ENCODE measurements at places on chromosomes 7 and 10.
A peak's percentile ranks its signal among the peaks of the same experiment; 100 is the strongest.

DNA sequence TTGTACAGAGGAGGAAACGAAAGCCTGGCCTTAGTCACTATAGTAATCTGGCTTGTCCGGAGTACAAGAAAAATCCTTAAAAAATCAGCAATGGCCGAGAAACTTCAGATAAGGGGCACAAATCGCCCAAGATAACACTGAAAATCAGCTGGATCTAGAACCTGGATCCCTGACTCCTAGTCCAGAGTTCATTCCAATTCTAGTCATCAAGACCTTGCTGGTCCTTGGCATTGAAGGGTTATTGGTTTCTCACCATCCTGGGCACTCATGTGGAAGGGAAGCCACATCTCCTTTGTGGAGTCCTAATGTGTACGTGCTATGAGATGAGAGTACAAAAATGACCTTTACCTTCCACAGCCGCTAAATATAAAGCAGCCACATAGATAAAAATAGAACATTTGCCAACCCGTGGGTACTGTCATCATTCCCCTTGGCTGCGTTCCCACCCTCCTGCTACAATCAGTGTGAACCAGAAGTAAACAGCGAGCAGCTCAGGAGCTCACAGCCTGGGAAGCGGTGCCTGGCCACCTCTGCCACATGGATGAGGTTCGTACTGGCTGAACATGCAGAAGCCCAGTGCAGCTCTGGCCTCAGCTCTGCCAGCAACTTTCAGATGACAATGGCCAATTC is 116.0 kb upstream of the PDLIM1 start:
- no peak for DNase-seq

- DNase-seq = no peak
Measured at GRCh38 chr10:1643161-1643907, 94.0 kb downstream of the ADARB2 start.

GRCh38 chr7:139367438-139368155 is 7.9 kb downstream of the LUC7L2 start:
- no peak for DNase-seq

GRCh38 chr7:81478664-81479063 is 291.2 kb downstream of the HGF start:
- peak; percentile 23 for DNase-seq

- DNase-seq = no peak
Measured at GRCh38 chr10:122232769-122233168, 38.3 kb upstream of the BTBD16 start.

DNA sequence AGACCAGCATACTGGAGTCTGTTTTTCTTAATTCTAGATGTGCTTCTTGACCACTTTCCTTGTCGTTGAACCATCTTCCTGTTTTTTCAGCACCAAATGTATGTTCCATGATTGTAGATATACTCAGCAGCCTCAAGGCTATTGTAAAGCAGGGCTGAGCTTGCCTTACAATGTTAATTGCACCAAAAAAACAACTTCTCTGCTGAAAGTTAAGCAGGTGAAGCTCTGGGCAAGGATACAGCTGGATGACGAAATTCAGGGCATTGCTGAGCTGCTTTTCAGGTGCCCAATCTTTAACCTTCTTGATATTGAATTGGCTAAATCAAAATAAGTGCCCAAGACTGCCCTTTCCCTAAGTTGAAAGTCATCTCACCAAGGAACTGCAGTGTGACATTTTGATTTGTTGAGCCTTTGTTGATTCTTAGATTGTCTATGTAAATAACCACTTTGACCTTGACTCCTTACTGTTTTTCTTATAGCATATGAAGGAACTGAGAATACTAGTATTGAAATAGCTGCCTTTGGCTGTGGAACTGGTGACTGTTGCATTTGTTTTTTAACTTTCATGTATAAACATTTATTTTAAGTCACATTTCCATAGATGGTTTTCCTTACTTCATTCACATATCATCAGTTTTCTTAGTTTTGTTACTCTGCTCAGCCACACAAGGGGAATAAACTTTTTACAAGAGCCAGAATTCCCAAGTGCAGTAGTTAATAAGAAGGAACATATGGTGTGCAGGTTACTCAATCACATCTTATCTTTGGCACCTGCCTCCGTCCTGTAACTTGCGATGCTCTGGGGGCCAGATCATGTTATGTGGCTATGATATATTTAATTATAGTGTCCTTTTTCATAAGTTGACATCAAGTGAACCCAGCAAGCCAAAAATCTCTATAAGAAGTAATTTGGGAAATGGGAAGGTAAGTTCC is 3.1 kb downstream of the AHCYL2 start:
- DNase-seq = no peak

DNA sequence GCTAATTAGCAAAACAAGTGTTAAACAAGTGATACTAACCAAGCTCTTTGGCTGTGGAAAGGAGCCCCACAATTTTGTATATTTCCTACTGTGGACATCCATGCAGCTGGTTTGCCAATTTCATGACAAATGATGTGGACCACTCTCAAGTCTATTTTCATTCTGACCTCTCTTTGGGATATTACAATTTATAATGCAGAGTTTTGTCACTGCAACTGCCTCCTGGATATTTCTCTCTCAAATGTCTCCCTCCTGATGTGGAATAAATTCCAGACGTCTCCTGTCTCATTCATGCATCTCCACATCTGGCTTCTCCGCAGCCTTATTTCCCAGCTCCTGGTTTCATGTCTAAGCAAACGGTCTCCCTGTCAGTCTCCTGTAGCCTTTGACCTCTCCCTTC is 80.6 kb upstream of the RHEB start:
- DNase-seq = no peak

GRCh38 chr7:134789967-134790685 is 10.7 kb downstream of the CALD1 start:
- no peak for DNase-seq

DNA sequence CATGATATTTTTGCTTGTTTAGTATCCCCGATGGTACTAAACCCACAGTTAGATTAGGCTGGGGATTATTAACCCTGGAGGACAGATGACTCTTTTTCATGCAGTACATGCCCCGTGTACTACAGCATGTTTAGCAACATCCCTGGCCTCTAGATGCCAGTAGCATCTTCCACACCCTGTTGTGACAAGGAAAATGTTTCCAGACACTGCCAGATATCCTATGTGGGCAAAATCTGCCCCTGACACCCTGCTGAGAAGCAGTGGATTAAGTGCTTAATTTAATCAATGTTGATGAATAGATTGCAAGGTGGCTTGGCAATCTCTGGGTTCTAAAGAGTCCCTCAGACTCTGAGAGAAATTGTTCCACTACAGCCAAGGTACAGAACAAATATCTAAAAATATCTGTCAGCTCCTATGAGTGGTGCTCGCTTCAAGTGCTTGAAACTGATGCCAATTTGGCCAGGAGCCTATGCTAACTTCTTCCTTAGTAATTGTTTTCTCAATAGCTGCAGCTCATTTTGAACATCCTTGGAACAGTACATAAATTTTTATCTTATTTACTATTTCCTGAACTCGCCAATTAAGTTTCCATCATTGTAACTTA is 247.0 kb downstream of the SORCS1 start:
- DNase-seq = no peak

- no peak for DNase-seq
Measured at GRCh38 chr7:90777041-90777440, 180.9 kb downstream of the CDK14 start.

GRCh38 chr7:21334906-21335305 is 93.0 kb upstream of the SP4 start:
- DNase-seq = no peak

- no peak for DNase-seq
Measured at GRCh38 chr7:25832929-25833328, 319.1 kb upstream of the NFE2L3 start.

DNA sequence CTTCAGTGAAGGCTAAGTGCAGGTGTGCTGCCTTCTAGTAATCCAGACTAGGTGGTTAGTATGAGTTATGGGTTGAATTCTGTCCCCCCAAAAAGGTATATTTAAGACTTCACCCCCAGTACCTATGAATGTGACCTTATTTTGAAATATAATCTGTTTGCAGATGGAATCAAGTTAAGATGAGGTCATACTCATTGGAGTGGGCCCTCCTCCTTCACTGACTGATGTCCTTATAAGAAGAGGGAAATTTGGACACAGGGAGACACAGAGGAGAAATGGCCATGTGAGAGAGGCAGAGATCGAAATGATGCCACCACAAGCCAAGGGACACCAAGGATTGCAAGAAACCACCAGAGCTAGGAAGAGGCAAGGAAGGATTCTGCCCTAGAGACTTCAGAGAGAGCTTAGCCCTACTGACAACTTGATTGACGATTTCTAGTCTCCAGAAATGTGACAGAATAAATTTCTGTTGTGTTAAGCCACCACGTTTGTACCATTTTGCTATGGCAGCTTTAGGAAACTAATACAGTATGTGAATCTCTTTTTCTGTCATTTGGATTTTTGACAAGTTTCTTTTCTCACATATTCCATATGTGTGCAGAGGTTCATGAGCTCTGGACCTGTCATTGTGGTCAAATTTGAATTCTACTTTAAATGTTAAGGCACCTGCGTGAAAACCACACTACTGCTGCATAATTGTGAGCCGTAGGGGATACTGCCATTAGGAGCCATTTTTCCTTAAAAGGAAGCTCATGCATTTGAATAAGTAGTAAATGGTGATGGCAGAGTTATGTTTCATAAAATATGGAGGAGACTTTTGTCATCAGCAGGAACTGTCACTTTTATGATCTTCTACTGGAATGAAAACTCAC is 2.6 kb upstream of the RPA3 start:
- DNase-seq = no peak

GRCh38 chr10:97810446-97810845 is 38.6 kb upstream of the SFRP5 start:
- no peak for DNase-seq

DNA sequence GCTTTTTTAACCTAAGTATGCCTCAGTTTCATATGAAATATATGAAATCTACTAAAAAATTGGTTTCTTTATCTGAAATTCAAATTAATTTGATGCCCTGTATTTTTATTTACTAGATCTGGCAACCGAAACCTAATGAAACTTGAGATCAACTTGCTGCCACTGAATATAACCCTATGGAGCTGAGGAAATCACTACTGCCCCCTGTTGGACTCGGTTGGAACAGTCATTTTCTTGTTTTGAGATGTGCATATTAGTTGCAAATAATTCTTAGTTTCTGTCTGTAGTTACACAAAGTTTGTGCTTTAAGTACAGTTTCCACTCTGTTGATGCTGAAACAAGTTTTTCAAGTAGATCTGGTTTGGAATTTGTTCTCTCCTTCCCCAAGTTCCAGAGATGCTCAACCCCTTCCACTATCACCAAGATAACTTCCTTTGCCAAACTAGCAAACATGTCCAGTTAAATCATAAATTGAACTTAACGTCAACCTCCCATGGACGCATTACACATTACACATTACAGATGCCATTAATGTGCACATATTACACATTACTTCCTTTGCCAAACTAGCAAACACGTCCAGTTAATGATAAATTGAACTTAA is 22.2 kb upstream of the EXOC4 start:
- peak; percentile 61 for DNase-seq

DNA sequence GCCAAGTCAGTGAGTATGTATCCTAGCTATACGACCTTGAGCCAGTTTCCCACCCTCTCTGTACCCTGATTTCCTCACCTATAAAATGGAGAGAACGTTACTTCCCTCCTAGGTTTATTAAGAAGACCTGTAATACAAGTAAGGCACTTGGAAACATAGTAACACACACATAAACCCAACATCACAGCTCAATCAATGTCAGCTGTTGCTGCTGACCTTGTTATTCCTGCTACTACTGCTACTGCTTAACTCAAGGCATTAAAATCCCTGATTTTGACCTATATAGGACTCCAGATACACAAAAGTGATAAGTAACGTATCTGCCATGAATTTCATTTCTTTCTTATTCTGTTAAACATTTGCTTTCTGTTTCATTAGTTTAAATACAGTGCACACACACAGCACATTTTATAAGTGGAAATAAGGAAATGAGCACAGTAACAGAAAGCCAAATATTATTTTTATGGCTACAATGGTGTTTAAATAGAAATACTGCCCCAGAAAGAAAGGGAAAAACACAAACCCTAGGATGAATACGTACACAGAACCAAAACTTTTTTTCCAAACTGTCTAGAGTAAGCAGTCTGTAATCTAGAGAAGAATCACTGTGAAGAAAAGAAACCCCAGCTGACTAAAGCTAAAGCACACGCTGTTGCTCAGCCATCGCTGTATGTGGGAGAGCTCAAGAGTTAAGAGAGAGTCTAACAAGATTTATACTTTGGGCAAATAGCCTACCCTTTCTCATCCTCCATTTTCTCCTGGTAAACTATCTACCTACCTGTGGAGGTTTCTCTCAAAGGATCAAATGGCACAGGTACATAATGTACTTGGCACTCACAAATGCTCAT is 19.0 kb downstream of the NAPEPLD start:
- no peak for DNase-seq

DNA sequence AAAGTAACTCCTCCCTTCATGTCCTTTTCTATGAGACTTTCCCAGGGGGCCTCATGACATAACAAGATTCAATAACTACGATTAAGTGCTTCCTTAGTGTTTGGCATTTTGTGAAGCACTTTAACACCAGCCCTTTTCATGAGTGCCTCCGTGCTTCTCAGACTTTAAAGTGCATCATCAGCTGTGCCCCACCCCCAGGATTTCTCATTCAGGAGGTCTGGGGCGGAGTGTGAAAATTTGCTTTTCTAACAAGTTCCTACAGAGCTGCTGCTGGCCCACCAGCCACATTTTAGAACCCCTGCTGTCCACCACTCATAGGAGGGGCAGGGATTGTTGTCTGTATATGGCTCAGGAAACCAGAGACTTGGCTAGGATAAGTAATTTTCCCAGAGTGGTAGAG is 445.3 kb downstream of the LRMDA start:
- no peak for DNase-seq

- no peak for DNase-seq
Measured at GRCh38 chr7:72325561-72325960, 86.6 kb downstream of the CALN1 start.

- DNase-seq = no peak
Measured at GRCh38 chr10:111139567-111139966, 62.7 kb downstream of the ADRA2A start.

- DNase-seq = no peak
Measured at GRCh38 chr10:33506838-33507661, 172.6 kb upstream of the NRP1 start.

GRCh38 chr7:65441010-65441409 is 67.4 kb downstream of the ZNF92 start:
- peak; percentile 28 for DNase-seq

- no peak for DNase-seq
Measured at GRCh38 chr7:114356133-114356532, 58.5 kb upstream of the FOXP2 start.

- DNase-seq = no peak
Measured at GRCh38 chr7:111987115-111987826, 218.9 kb downstream of the DOCK4 start.

- no peak for DNase-seq
Measured at GRCh38 chr10:26937371-26937770, 76.6 kb upstream of the ABI1 start.

GRCh38 chr7:25770235-25770634 is 381.8 kb upstream of the NFE2L3 start:
- no peak for DNase-seq

- no peak for DNase-seq
Measured at GRCh38 chr7:37173670-37174069, 275.0 kb downstream of the ELMO1 start.

- no peak for DNase-seq
Measured at GRCh38 chr10:29203432-29203831, 85.4 kb upstream of the LYZL1 start.

- no peak for DNase-seq
Measured at GRCh38 chr10:84356928-84357327, 28.5 kb downstream of the CCSER2 start.

- DNase-seq = no peak
Measured at GRCh38 chr7:108372618-108373017, 83.6 kb downstream of the NRCAM start.

All from NCI-H748 treated with DMSO at 0.1 percent for 48 hours (cell line).